Stimulated activated CD4-positive, alpha-beta T cell treated with anti-CD3 and anti-CD28 coated beads, Interleukin-2, amount 100 ng/mL, for 4 hours (primary cell): ENCODE measurements at places on chromosomes 5 and 9.

DNA sequence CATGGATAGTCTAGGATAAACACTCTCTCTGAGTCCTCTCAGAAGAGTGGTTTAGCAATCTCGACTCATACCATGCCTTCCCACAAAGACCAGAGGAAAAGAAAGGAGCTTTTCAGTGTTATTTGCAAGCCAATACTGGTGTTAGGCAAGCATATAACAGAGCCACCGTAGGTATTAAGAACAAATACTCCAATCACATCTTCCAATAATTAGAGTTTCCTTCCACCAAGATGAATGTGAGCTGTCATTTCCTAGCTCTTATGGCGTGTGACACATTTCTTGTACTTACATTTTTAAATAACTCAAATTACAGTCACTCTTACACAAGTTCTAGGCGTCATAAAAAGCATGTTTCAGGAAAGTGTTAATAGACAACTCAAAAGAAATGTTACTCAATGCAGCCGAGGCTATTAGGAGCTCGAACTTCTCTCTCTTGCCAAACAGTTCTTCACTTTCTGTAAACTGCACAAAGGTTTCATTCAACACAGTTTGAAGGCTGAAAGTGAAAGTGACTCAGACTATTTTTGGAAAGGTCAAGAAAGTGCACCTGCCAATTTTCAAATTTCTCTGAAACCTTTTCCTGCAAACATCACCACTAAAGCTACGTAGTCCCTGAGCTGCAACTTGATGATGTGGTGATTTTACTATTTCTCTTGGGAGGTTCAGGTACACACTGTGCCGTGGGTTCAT lies 153.8 kb downstream of the AUH start:
- no peak for DNase-seq

GRCh38 chr5:157828105-157828943 lies 30.6 kb downstream of the CLINT1 start:
- no peak for DNase-seq

DNA sequence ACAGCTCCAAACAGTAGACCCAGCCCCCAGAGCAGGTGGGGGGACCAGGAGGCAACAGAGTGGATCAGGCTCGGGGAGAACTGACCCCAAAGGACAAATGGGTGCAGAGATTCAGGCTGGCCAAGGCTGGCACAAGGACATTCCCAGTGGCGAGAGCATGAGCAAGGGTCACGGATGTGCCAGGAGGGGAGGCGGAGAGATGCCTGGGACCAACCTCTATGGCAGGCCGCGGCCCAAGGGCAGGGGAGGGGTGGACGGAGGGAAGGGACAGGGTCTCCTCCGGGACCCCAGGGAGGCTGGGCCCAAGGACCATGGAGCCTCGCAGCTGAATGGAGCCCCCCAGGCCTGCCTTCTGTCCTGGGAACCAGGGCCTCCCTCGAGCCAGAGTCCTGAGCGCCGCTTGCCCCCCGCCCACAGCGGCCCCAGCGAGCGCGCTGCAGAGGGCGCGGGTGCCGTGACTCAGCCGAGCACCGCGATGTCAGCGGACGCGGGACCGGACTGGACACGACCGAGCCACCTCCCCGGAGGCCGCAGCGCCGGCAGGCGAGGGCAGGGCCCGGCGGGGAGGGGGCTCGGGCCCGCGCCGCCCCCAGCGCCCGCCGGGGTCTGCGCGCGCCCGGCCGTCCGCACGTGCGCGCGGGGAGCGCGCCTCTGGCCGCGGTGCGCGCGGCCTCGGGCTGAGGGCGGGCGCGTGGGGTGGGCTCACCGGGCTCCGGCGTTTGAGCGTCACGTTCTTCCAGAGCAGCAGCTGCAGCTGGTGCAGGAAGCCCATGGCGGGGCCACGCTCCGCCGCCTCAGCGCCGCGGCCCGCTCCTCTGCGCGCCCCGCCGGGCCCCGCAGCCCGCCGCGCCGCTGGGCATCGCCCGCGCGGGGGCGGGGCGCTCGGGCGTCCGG lies at the start of gene ABCA2:
TSS of gene ABCA2 (minus strand) at position 869 of the 894 bp plus-strand sequence. CDS start at position 772, 97 bp downstream.
- DNase-seq: no peak

GRCh38 chr9:121886759-121887485 lies 206.2 kb downstream of the TTLL11 start:
- DNase-seq: no peak

DNA sequence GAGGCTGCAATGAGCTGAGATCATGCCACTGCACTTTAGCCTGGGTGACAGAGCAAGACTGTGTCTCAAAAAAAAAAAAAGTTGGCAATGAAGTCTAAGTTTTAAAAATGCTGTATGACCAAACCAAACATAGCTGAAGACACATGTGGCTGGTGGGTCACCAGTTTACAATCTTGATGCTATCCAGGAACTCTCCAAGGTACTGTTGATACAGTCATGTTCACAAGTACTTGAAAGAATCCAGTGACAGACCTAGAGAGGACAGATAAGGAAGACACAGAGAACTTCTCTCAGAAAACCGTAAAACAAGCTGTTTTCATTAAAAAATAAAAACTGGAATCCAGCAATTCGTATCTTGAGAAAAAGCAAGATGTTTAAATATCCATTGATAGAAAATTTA lies 95.7 kb downstream of the ACTBL2 start:
- DNase-seq: no peak

- no peak for DNase-seq
These were observed 46.6 kb downstream of the CD180 start for GRCh38 chr5:67149951-67150523.

- no peak for DNase-seq
These were observed 93.3 kb upstream of the CDKN2B start for GRCh38 chr9:22102146-22103053.

- no peak for DNase-seq
These were observed 5.7 kb downstream of the NDST1 start for GRCh38 chr5:150513375-150514309.

DNA sequence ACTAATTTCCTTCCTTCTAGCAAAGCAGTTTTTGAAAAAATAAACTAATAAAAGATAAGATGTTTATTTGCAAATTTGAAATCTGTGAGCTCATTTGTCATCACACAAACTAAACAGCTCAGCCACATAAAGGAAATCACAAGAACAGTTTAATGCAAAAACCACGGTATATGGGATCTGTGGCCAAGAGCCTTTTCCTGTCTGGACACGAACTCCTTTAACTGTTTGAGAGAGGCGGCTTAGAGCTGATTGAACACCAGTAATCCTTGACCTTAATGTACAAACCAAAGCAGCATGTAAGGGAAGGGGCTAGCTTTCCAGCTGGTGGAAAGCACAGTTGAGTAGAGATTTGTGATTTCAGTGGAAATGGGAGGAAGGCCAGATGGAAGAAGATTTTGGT lies 66.3 kb upstream of the SPINK5 start:
- DNase-seq: no peak

GRCh38 chr5:58759745-58760144 lies 176.9 kb downstream of the RAB3C start:
- DNase-seq: no peak

DNA sequence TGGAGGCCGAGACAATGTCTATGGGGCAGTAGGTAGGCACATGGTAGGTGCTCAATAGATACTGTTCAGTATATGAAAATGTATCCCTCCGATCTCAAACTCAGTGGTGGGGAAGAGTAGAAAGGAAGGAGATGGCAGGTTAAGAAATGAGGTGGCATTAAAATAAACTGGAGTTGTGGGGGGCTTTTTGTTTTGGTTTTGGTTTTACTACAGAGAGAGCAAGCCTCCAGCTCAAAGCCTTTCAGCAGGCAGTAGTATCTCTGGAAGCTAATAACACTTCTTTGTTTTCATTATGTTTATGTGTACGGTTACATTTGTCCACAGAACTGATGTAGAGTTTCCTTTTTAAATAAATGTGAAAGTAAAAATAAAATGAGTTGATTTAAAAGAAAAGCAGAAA lies 8.6 kb downstream of the MFAP3 start:
- no peak for DNase-seq

- no peak for DNase-seq
These were observed 194.0 kb upstream of the KLF4 start for GRCh38 chr9:107683566-107683965.

- DNase-seq: no peak
These were observed 649.9 kb downstream of the IRX1 start for GRCh38 chr5:4245511-4245910.

- DNase-seq: no peak
These were observed 143.8 kb downstream of the HSD17B3 start for GRCh38 chr9:96158147-96158546.

- no peak for DNase-seq
These were observed 398.0 kb downstream of the ADGRV1 start for GRCh38 chr5:90956511-90957097.

- DNase-seq: no peak
These were observed 265.0 kb downstream of the GOLPH3 start for GRCh38 chr5:31909073-31909472.

GRCh38 chr5:151082282-151082902 lies 1.6 kb upstream of the TNIP1 start:
- DNase-seq: no peak

- no peak for DNase-seq
These were observed 185.6 kb downstream of the DMAC1 start for GRCh38 chr9:7613931-7614330.

GRCh38 chr5:66840511-66841013 lies 244.4 kb downstream of the MAST4 start:
- no peak for DNase-seq

- no peak for DNase-seq
These were observed 241.0 kb upstream of the IRX1 start for GRCh38 chr5:3354606-3355005.

DNA sequence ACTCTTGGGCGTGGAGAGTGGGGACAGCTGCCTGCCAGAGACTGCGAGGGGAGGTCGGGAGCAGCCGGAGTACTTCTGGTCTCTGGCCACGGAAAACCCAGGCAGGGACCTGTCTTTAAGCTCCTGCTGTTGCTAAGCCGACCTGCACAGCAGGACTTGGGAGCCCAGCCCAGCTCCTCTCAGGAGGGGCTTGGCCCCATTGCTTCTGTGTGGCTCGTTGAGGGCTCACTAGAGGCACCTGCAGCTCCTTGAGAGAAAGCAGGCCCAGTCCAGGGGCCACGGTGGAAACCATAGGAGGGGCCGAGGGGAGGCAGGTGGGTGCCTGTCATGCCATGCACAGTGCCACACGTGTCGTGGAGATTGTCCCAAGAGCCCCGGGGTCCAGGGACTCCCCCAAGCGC lies 3.3 kb upstream of the LCN2 start:
- DNase-seq: no peak
